ENCODE measurements at places on chromosomes 2 and 18.

- DNase-seq, result no peak
Observed at GRCh38 chr2:118059919-118060478, 28.3 kb upstream of the INSIG2 start.

DNA sequence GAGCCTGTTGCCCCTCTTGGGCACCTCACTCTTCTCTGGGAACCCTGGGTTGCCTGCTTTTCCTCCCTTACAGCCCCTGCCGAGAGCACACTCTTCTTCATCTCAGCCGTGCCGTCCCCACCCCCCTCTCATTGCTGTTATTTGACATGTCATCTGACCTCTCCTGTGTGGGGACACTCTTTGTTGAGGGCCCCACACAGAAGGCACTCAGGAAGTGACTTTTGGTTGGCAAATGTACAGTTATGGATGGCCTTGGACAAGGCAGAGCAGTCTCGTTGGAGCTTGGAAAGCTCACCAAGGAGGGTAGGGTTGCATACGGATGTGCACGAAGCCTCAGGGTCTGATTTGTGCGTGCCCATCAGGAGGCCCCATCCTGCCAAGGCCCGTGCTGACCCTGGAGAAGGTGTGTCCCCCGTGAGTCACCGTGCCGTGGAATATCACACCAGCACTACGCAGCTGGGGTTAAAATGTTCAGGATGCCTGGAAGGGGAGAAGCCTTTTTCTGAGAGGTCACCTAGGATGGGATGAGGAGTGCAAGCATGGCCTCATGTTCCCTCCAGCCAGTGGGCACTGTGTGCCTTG lies 93.9 kb downstream of the CTIF start:
- DNase-seq, result no peak

GRCh38 chr2:239093952-239094351 lies 246.1 kb downstream of the TWIST2 start:
- no peak for DNase-seq

- DNase-seq, result no peak
Observed at GRCh38 chr2:212994976-212995375, 156.4 kb downstream of the IKZF2 start.

GRCh38 chr18:10488017-10488416 lies 33.6 kb downstream of the APCDD1 start:
- DNase-seq, result no peak

DNA sequence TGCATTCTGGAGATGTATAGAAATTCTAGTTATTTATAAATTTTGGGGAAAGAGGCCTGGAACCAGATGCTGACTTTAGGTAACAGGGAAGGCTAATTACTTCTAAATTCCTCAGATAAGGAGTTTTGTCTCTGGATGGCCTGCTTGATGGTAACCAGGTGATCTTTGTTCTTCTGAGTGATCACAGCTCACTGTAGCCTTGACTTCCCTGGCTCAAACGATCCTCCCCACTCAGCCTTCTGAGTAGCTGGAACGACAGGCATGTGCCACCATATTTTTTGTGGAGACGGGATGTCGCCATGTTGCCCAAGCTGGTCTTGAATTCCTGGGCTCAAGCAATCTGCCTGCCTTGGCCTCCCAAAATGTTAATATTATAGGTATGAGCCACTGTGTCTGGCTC lies 54.4 kb upstream of the MSH6 start:
- no peak for DNase-seq

- no peak for DNase-seq
Observed at GRCh38 chr2:112301171-112301584, 25.8 kb downstream of the ZC3H6 start.

GRCh38 chr2:20970068-20970467 lies 73.8 kb downstream of the APOB start:
- no peak for DNase-seq

DNA sequence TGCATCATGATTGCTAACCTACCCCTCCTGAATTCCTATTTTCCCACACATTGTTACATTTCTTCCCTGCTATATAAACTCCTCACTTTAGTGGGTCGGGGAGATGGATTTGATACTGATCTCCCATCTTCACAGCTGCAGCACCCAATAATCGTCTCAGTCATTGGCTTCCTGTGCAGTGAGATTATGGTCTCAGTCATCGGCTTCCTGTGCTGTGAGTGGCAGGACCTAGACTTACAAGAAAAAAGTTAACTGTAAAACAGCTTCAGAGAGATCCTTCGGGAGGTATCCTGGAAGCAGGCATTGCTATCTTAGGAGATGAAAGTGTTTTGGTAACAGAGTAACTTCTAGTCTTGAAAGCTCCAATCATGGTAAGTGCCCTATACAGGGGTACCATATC lies 3.4 kb upstream of the ZNF892 start:
- no peak for DNase-seq

DNA sequence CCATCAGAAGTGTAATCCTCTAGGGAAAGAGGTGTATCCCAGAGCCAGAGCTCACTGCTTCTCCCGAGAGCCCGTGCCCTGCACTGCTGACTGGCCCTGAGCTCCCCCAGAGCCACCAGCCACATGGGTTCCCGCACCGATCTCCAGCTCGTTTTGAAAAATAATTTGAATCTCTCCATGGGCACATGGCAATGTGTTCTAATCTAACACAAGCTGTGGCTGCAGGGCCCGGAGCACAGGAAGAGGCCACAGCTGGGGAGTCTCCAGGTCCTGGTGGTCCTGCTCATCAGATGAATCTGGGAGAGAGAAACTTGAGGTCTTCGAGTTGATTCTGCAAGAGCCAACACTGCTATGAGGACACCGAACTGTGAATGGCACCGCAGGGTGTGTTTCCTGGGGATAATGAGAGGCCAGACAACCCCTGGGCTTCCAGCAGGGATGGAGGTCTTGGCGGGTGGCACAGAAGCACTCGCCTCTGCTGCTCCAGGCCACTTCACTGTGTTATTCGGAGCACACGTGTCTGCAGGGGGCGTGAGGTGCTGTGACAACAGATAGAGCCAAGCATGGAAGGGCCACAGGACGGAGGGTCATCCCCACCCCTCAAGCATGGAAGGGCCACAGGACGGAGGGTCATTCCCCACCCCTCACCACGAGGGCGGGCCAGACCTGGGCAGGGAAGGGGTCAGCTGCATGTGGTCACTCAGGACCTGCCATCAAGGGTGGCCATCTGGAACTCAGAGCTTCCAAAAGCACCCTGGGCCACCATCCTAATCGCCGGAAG lies 196.8 kb downstream of the NDUFA10 start:
- no peak for DNase-seq

Measured in T-helper 9 cell (primary cell).